ENCODE measurements at places on chromosomes 7 and 10.

GRCh38 chr7:17939211-17939605 lies 1.1 kb downstream of the SNX13 start:
- no peak for DNase-seq

DNA sequence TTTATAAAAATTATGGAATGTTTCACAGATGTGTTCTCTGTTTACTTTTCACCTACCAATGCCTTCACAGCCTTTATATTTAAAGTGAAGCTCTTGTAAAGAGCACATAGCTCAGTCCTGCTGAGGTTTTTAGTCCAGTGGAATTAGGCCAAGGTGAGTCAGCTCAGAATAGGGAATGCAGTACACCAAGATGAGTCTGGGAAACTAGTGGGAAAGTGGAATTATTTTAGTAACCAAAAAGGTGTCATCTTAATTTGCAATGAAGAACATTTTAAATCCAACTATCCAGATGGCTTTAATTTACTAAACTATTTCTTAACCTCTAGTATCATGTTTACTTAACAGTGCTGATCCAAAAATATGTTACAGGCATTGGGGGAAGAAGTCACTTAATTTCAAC lies 236.3 kb upstream of the CTBP2 start:
- peak; percentile 31 for DNase-seq

DNA sequence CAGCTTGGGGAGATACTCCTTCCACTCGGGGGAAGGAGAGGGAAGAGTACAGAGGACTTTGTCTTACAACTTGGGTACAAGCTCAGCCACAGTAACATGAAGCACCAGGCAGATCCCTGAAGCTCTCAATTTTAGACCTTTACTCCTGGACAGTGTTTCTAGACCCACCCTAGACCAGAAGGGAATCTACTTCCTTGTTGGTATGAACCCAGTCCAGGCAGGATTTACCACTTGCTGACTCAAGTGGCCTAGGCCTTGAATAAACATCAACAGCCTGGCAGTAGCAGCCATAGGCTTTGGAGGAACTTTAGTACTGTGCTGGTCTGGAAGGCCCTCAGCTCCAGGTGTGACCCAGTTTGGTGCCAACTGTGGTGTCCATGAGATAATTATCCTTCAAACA lies 173.1 kb downstream of the ADRA2A start:
- no peak for DNase-seq

DNA sequence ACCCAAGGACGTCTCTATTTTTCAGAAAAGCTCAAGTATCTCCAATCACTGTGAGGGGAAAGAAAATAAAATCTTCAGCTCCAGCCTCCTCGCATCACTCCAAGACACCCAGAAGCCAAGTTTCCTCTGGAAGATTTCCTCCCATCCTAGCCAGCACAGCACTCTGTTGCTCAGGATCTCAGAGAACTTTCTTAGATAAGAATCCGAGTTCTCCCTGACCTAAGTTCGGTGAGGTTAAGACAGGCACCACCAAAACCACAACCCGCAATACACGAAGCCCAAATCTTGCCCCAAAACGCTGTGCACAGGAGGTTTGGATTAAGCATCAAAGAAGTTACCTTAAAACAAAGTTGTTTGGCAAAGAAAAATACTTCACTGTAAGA lies 4.2 kb downstream of the FAM53B start:
- no peak for DNase-seq

DNA sequence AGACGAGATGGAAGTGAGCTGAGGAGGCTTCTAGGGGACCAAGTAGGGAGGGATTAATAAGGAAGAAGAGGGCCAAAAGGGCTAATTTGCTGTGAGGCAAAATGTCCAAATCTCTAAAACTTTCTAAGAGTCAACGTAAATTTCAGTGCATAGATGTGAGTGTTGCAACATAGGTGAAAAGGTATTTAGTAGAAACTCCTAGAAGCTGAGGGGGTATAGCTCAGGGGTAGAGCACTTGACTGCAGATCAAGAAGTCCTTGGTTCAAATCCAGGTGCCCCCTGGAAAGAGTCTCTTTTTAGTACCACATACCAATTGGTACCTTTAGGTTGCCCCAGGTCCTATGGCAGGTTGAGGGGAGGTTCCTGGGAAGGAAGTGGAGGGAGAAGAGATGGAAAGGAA lies 48.7 kb upstream of the ZNF746 start:
- DNase-seq = no peak

- no peak for DNase-seq
These were observed 199.2 kb upstream of the BMPER start for GRCh38 chr7:33706186-33706585.

GRCh38 chr7:23012908-23013714 lies 819 bp downstream of the HYCC1 start:
- DNase-seq = no peak

DNA sequence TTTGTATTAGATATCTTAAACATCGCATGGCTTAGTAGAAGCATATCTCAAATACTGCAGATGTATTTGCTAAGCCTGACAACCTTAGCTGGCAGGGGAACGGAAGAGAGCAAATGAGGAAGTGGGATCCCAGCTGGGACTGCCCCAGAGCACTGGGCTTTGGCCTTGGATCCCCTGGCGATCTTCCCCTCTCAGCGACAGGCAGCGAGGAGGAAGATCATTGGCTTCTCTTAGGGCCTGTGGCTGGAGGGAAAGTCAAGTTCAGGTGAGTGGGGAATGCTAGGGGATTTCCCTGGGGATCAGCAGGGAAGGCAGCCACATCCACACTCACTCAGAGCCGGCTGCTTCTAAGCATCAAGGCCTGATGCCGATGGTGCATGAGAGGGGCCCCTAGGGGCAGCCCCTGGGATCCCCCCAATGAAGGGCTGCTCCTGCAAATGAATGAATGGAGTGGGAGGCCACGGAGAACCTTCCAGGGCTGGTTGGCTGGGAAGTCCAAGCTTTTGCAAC lies 42.0 kb downstream of the LYZL2 start:
- DNase-seq = no peak

DNA sequence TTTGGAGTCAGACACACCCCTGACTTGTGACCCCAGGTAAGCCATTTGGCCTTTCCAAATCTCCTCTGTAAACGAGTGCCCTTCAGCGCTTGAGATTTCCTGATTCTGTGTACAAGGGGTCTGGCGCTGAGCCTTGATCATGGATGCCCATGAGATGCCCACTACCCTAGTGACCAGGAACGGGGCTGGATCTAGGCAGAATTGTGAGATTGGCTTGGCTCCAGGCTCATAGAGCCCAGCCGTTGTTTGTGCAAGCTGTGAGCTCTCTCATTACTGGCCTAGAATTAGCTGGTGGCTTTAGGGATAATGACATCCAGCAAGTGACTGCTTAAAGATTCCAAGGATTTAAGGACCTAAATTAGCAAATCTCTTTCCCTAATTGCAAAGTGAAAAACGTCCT lies 84.9 kb downstream of the CAMK1D start:
- DNase-seq = no peak

- DNase-seq = no peak
These were observed 82.8 kb upstream of the FAM171A1 start for GRCh38 chr10:15453926-15454325.

- DNase-seq = no peak
These were observed 991 bp downstream of the SEMA4G start for GRCh38 chr10:100970076-100970913.

DNA sequence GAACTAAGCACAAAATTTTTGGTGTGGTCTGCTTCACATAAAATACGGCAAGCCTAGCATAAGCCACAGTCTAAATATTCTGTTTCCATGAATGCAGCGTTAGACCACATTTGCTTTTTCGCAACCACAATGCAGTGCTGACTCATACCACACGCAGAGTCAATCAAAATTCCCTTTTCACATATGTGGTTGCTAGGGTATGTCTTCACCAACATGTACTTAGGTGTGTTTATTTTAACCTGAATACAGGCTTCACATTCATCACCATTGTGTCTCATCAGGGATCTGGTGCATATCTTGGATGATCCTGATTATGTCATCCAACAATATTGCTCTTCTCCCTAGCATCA lies 90.8 kb downstream of the CHN2 start:
- peak; percentile 50 for DNase-seq

DNA sequence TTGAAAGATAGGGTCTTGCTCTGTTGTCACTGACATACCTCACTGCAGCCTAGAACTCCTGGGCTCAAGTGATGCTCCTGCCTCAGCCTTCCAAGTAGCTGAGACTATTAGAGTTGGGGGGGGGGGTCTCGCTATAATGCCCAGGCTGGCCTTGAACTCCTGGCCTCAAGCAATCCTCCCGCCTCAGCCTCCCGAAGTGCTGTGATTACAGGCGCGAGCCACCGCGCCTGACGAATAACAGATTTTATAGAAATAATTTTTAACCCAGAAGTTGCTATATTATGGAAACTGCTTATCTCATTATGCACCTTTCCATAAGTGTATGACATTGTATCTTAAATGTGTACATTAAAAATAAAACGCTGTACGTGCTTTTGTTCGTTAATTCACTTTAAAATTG lies 846 bp downstream of the ANKRD26 start:
- no peak for DNase-seq

GRCh38 chr7:455110-455928 lies 64.3 kb downstream of the PDGFA start:
- no peak for DNase-seq

DNA sequence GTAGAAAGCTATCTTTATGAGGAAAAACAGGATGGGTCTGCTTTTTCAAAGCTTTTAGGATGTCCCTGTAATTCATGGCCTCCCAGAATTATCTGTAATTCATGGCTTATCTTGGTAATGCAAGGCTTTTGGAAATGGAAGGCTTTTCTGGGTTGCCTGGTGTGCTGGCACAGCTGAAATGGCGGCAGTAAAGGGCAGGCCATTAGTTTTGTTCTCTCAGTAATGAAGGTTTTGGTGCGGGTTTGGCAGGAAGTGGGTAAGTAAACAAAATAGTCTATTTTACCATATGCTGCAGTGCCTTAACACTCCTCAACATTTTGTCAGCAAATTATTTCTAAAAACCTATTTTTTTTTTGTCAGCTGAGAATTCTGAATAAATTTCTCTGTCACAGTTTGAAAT lies 69.3 kb downstream of the LRGUK start:
- no peak for DNase-seq

- DNase-seq = no peak
These were observed 435.0 kb downstream of the POM121L12 start for GRCh38 chr7:53470336-53470970.

- DNase-seq = no peak
These were observed 252.9 kb downstream of the THSD7A start for GRCh38 chr7:11579141-11579540.

DNA sequence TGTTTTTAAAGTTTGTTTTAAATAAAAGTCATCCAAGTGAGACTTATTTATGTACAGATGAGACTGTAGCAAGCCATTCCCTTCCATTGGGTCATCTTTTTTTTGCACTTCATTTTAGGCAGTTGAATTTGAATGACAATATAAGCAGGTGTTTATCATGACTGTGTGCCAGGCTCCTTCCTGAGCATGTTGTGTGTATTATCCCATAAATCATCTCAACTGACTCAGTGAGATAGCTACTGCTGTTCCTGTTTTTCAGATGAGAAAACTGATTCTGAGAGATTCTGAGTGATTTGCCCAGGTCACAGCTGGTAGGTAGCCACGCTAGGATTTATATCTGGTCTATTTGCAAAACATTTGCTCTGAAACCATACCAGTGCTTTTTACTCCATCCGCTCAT lies 11.7 kb downstream of the TMEM254 start:
- no peak for DNase-seq

Measured in GM04504 (cell line).